Foreskin melanocyte (primary cell): ENCODE measurements at places on chromosomes 7 and 10.

- no peak for DNase-seq
Observed at GRCh38 chr10:103547391-103547946, 54.0 kb downstream of the NEURL1 start.

- no peak for DNase-seq
Observed at GRCh38 chr7:91512958-91513357, 248.7 kb downstream of the FZD1 start.

- DNase-seq: no peak
Observed at GRCh38 chr7:151710121-151710640, 166.7 kb downstream of the PRKAG2 start.

GRCh38 chr10:104351061-104351702 is 2.5 kb upstream of the CFAP58 start:
- peak; percentile 70 for DNase-seq

GRCh38 chr7:22564511-22565045 is 64.6 kb upstream of the STEAP1B start:
- peak; percentile 88 for DNase-seq

GRCh38 chr10:77001206-77001605 is 636.4 kb downstream of the KCNMA1 start:
- DNase-seq: no peak
